DND-41 (cell line): ENCODE measurements at places on chromosomes 11 and 22.

- DNase-seq, result no peak
These were observed 156.8 kb downstream of the MYO18B start for GRCh38 chr22:25898707-25899365.

GRCh38 chr22:27130906-27131305 lies 473.5 kb downstream of the MIAT start:
- no peak for DNase-seq

GRCh38 chr22:20095521-20095920 lies 15.5 kb downstream of the DGCR8 start:
- no peak for DNase-seq

GRCh38 chr11:43145653-43146052 lies 166.1 kb upstream of the API5 start:
- no peak for DNase-seq
